Mammary epithelial cell (primary cell): ENCODE measurements at places on chromosomes 12 and 14. TPM values are rescaled to one million over a fixed set of nuclear protein-coding genes. Genes with fewer than 3 reads are reported as not detected.

CHST11 gene
- total RNA-seq: 27.3 and 35.5 TPM in 2 replicates

AQP2 gene
- total RNA-seq: not detected in 2 replicates

TTC9 gene
- 1.8 and 2.5 TPM in 2 replicates for total RNA-seq

C1RL gene
- total RNA-seq: 38.3 TPM

ZNF268 gene
- total RNA-seq: 15.9 and 27.0 TPM in 2 replicates
